ENCODE measurements at places on chromosomes 16 and 17.

DNA sequence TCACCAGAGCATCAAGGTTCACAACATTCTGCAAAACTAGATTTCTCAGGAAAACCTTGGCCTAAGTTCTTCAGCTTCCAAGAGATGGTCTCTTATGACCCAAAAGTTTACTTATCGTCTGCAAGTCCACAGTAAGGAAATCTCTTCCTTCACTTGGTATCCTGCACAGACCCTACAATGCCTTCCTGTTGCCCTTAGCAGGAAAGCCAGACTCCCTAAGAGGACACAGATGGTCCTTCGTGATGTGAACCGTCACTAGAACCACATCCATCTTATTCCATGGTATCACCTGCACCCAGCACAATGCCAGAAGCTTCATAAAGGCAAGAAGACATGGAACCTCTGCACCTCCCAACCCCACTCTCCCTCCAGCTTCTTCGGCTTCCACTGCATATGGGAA is 34.1 kb downstream of the CMC2 start:
- no peak for DNase-seq

- DNase-seq, result no peak
Measured at GRCh38 chr16:3188925-3189825, 1.2 kb downstream of the OR1F1 start.

- no peak for DNase-seq
Measured at GRCh38 chr17:50660042-50660886, 25.6 kb downstream of the ABCC3 start.

- no peak for DNase-seq
Measured at GRCh38 chr16:28534542-28535373, 4.0 kb downstream of the NUPR1 start.

- no peak for DNase-seq
Measured at GRCh38 chr16:65965628-65966027, 400.9 kb upstream of the CDH5 start.

DNA sequence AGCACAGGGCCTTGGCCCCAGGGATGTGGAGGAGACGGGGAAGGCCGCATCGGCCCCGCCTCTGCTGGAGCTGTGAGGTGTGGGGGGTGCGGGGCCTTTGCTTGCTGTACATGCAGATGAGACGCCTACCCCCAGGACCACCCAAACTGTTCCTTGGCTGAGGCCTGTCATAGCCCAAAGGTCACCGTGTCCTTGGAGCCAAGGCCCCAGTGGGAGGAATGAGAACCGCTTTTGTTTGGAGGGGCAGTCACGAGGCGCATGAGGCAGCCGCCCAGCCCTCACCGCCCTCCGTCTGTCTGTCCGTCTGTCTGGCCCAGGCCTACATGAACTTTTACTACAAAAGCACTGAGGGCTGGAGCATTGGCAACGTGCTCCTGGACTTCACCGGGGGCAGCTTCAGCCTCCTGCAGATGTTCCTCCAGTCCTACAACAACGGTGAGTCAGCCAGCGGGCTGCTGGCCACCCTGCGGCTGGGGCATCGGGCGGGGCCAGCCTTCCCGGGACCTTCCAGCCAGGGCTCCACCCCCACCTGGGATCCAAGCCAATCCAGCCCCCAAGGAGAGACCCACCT is 8.8 kb downstream of the TAX1BP3 start:
- no peak for DNase-seq

- no peak for DNase-seq
Measured at GRCh38 chr16:13856811-13857511, 63.0 kb upstream of the ERCC4 start.

DNA sequence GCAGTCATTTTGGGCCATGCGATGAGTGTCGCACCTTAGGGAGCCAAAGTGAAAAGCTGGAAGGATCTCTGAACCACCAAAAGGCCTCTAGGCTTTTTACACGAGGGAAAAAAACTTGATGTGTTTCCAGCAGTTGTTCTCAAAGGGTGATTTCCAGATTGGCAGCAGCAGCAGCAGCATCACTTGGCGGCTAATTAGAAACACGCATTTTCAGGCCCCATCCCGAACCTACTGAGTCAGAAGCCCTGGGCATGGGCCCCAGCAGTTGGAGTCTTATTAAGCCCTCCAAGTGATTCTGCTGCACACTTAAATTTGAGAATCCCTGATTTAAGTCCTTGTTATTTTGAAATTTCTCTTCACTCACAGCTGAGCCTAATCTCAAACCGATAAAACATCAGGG is 25.3 kb upstream of the PYY start:
- no peak for DNase-seq

- no peak for DNase-seq
Measured at GRCh38 chr16:21600031-21600773, 825 bp downstream of the METTL9 start.

- no peak for DNase-seq
Measured at GRCh38 chr16:16133943-16134604, 89.2 kb downstream of the ABCC6 start.

- no peak for DNase-seq
Measured at GRCh38 chr16:58614860-58615259, 14.8 kb downstream of the CNOT1 start.

- no peak for DNase-seq
Measured at GRCh38 chr16:84096447-84097005, 20.2 kb downstream of the MBTPS1 start.
